ENCODE measurements at places on chromosomes 11 and 22.

GRCh38 chr11:44759743-44760476 is 33.1 kb downstream of the TSPAN18 start:
- no peak for DNase-seq

DNA sequence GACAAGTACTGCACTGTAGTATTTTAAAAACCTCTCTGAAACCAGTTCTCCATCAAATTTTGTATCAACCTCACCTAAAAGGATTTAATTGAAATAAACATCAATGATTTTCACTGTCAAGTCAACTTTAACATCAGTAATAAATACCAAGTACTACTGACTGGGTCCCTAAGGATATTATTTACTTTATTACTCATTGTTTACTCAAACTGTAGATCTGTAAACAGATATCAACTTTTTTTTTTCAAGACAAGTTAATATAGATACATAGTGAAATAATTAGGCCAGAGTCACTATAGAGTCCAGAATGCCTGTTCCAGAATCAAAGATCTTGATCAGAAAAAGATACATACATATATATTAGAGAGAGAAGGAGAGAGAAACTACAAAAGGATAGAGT is 1.6 kb downstream of the RNF141 start:
- no peak for DNase-seq

- DNase-seq, result no peak
These were observed 41.2 kb upstream of the TESMIN start for GRCh38 chr11:68792400-68792966.

- DNase-seq, result no peak
These were observed 171.2 kb downstream of the OPCML start for GRCh38 chr11:133360860-133361688.

- DNase-seq, result peak; percentile 78
These were observed 2.8 kb upstream of the UPK2 start for GRCh38 chr11:118953265-118953664.

DNA sequence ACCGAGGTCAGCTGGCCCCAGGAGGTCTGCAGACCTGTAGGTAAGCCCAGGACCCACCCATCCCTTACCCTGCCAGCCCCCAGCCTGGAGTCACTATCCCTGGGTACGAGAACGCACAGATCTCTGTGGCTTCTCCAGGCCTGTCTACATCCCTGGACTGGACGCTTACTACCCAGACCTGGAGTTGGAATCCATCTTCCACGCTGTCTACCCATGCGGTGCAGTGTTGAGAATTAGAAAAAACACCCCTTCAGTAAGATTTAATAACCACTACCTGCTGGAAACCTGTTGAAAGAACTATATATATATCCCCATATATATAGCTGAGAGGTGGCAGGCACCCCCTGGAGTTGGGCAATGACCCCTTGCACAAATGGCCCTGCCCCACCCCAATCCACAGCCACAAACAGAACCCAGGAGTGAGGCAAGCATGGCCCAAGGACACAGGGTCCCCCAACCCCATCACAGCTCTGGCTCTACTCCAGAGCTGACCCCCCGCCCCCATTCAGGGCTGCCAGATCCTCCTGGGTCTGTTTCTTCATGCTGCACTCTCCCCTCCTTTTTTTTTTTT is 17.7 kb upstream of the RGL4 start:
- DNase-seq, result no peak

DNA sequence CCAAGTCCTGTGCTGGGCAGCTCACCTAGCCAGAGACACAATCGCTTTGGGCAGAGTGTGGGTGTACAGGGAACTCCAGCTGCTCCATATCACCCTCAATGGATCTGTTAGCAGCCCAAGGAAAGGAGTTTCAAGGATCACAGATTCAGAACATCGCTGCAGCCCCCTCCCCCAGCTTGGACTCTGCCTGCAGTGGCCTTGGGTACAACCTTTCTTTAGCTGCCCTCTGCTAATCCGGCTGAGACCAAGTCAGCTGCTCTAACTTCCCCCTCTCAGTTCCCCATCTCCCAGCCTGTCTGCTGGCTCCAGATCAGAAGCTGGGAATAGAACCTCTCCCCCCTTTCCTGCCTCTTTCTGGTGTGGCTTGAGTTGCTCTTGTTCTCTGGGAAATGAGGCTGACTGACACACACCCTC is 1.3 kb downstream of the TMEM86A start:
- DNase-seq, result peak; percentile 41

GRCh38 chr11:108825381-108825780 is 160.5 kb downstream of the DDX10 start:
- no peak for DNase-seq

- DNase-seq, result no peak
These were observed 532.2 kb upstream of the CCDC90B start for GRCh38 chr11:83818349-83818748.

- DNase-seq, result no peak
These were observed 1.6 kb downstream of the ARSA start for GRCh38 chr22:50626314-50626849.

- no peak for DNase-seq
These were observed 29.3 kb downstream of the DMC1 start for GRCh38 chr22:38540701-38541100.

DNA sequence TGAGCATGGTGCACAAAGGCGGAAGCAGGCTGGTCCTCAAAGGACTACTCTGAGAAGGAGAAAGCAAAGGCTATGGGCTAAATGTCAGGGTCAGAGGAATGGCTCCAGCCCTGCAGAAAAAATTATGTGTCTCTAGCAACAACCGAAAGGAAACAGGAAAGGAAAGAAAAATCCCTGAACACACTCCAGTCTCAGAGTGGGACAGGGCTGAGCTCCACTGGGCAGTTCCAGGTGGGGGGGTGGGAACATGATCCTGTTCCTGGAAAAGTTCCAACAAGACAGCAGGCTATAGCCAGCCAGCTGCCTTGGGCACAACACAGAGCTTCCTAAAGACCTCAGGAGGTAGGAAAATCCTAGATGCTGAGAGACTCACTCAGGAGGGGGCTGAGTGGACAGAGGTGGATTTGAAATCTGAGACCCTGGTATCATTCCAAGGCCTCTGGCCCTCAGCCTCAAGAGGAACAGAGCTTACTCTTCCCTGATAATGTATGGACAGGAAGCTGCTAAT is 1088.2 kb downstream of the TBC1D22A start:
- DNase-seq, result no peak

GRCh38 chr11:65528819-65529350 is 4.0 kb downstream of the SCYL1 start:
- no peak for DNase-seq

DNA sequence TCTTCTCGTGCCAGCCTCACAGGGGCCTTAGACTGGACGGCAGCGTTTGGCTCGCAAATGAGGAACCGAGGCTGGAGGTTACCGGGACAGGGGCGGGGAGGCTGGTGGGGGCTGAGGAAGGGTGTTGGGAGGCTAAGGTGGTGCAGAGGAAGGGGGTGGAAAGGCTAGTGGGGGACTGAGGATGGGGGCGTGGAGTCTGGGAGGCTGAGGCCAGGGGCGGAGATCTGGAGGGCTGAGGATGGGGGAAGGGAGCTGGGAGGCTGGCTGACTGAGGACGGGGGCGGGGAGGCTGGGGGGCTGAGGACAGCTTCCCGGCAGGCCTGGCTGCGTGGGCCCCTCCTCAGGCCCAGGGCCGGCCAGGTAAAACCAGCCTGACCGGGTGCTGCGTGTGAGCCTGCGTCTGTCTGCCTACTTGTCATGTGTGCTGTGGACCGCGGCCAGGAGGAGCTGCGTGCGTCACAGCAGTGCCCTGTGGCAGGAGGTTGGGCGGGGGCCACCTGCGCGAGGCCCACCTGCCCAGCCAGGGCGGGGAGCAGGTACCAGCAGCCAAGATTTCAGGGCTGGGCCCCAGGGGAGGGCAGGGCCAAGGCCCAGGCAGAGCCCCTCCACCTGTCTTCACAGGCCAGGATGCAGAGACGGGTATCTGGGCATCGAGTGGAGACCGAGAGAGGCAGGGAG is 9.4 kb upstream of the PIM3 start:
- no peak for DNase-seq

DNA sequence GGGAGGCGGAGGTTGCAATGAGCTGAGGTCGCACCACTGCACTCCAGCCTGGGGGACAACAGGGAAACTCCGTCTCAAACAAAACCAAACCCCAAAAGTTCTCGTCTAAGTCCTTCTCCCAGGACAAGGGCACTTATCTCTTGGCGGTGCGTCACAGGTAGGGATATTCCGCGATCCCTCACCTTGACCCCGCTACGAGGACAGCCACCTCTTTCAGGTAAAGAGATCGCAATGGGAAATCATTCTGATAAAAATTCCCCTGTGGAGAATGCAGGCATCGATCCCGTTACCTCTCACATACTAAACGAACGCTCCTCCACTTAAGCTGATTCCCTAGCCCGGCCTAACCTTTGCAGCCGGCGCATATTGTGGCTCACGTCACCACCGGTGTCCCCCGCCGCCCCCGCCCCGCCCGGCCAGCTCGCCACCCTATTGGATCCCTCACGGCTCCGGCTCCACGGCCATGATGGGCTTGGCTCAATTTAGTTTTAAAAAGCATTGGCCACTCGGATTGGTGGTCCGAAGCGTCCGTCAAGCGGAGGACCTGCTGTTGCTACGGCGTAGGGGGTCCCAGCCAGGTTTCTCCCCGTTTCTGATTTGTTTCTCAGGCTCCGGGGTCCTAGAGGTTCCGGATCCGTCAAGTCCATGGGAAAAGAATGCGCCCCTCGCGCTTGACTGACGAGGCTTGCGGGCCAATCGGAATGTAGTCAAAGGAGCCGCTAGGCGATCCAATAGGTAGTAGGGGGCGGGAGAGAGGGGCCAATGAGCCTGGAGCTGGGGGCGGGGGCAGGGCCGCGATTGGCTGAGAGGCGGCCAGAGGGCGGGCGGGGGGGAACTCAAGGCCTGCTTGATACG is 439 bp upstream of the PPP6R3 start:
- peak; percentile 92 for DNase-seq

DNA sequence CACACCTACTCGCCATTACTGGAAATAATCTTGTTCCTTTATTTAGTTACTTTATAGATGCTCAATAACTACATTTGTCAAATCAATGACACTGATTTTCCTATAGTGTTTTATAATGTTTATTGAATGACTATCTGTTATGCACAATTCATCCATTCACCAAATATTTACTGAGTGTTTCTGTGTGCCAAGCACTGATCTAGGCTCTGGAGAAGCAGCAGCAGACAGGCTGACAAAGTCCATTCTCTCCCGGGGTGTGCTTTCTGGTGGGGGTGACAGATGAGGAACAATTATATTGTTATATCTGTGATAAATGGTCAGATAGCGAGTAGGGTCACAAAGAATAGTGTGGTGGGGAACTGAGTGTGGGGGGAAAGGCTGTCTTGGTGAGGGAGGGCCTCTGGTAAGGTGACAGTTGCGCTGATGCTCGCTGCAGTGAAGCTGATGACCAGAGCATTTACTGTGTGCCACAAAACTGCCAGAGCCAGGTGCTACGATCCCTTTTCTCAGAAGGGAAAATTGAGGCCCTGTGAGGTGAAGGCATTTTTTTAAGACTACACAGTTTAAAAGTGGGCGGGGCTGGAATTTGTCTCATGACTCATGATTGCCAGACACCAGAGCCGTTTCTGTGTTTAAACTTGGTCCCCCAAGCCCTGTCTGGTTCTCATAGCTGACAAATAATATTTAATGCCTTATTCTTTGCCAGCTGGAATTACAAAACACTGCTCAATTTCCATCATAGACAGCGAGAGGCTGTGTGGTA is 10.2 kb downstream of the PACS1 start:
- DNase-seq, result no peak

DNA sequence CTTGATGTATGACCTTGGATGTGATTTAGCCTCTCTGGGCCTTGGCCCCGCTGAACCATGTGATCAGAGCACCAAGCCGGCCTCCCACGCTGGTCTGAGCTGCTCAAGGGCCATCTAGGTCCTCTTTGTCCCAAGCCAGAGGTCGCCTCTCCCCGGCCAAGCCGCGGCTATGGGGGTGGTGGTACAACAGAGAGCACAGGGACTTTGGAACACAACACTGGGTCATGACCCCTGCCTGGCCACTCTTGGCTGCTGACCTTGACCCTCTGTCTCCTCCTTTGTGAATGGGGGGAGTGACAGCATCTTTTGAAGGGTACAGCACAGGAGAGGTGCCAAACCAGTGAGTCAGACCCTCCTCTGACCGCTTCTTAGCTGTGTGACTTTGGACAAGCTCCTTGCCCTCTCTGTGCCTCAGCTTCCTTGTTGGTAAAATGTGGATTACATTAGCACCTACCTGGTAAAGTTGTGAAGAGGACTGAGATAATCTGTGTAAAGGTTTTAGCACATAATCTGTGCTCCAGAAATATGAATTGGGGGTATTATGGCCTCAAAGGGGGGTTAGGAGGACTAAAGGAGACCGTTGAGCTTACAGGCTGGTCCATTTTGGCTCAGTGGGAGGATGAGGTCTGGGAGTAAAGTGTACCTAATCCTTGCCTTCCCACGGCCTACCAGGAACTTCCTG is 4.7 kb downstream of the SCYL1 start:
- DNase-seq, result no peak

DNA sequence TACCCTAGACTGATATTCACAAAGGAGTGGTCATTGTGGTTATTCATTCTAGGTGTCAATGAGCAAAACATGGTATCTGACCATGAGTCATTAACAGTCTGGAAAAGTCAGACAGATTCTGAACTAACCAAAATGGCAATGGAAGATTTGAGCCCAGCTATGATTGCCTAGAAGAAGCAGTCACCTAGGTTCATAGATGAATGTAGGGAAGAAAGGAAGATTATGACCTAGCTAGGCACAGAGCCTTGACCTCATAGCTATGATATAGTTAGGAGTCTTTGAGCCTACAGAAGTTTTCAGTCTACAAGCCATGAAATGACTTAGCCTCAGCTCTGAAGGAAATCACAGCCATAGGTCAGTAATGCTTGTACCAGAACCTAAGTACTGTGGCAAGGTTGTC is 351 bp downstream of the OR56A4 start:
- no peak for DNase-seq

- no peak for DNase-seq
These were observed 79.6 kb downstream of the CELSR1 start for GRCh38 chr22:46457502-46458488.

Measured in posterior cingulate gyrus (tissue), 11 donors.